Activated B cell treated with CpG ODN at 0.5 μM for 24 hours (primary cell): ENCODE measurements at places on chromosomes 3 and 15.

GRCh38 chr3:16085410-16085809 is 89.1 kb upstream of the GALNT15 start:
- DNase-seq = no peak

GRCh38 chr3:52318186-52318816 is 2.2 kb downstream of the DNAH1 start:
- DNase-seq = no peak

DNA sequence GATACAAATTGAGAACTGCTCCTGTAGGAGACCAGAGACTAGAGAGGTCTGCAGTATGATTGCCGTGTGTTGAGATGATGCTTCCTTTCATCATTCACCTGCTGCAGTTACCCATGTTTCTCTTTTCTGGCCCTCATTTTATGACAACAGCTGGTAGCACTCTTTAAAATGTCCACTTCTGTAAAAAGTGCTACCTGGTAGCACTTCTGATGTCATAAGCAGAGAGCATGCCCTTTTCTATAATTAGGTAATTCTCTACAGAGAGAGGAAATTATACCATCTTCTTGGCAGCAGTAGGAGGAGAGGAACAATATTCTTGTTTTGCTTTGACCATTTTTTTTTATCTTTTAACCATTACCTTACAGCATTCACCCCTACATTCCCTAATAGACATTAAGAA is 123.8 kb downstream of the PPM1L start:
- no peak for DNase-seq

- DNase-seq = no peak
These were observed 105.8 kb upstream of the ARL6 start for GRCh38 chr3:97658668-97659285.

DNA sequence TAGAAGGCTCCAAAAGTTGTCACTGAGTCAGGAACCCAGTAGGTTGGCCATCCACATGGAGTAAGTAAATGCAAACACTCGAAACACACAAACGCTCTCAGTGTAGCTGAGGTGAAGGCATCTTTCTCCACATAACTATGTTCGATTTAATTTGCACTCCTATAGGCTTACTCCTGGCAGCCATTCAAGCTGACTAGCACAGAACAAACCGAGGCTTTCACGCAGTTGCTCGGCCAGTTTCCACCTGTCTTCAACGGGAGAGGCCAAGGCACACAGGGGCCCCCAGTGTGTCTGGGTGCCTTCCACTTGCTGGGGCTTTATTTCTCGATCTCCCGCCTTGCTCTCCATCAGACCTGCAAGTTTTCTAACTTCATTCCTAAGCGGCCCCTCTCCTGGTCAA is 18.9 kb downstream of the RGMA start:
- no peak for DNase-seq

DNA sequence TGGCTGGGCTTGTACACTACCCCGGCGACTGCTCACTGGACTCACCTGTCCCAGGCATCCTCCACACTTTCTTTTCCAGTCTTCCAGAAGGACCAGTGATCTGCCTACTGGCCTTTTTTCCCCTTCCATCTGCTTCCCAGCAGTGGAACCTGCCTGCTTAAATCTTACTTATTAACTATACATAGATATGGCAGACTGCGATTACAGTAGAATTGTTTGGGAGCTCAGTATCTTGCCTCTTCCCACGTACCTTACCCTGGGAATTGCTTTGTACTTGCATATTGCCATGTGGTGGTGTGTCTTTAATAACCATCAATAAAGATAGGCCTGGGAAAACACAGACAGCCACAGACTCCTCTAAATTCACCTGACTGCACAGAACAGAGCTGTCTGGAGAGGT is 11.8 kb upstream of the HES1 start:
- DNase-seq = no peak

DNA sequence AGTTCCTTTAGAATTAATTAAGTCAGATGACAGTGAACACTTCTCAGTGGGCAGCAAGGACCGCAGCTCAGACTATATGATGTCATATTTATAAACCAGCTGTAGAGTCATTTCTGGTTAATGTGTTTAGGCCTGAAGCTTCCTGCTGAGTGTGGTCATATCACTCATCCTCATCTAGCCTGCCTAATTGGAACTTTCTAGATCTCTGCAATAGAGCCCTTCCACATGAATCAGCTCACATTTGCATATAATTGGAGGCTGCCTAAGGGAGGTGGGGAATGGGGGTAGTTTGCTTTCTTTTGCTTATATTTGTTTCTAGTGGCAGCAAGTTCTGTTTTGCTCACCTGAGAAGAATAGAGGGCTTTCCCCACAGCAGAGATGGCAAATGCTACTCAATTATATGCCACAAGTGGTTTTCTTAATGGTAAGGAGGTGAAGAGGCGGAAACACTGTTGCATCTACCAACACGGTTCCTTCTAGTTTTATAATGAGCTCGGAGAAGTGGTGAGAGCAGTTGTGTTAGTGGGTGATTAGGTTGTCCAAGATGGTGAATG is 148.1 kb downstream of the KLHL25 start:
- DNase-seq = no peak

GRCh38 chr3:49013738-49014660 is 4.4 kb downstream of the DALRD3 start:
- DNase-seq = peak; percentile 57

DNA sequence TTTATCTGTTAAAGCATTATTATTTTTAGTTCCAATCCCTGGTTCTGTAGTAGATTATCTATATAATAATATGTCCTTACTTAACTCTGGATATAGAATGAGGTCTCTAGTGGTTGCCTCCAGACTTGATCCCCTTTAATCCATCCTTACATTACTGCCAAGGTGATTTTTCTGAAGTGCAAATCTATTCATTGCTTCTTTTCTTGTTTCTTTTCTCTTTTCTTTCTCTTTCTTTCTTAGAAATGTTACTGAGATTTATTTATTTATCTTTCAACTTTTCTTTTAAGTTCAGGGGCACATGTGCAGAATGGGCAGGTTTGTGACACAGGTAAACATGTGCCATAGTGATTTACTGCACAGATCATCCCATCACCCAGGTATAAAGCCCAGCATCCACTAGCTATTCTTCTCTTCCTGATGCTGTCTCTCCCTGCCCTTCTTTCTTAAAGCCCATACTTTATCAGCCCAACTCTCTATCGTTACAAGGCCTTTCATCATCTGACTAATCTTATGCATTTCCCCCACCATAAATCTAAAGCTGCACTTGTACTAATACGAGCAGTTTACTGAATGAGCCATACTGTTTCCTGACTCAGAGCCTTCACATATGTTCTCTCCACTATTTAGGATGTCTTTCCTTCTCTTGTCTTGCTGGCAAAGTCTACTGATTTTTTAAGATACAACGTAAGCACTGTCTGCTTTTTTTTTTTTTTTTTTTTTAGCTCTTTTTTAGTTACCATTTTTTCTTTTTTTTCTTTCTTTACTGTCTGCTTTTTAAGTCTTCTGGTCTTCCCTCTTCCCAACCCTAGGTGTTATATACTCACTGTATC is 4.6 kb downstream of the GLCE start:
- no peak for DNase-seq

GRCh38 chr15:58352026-58352929 is 79.5 kb upstream of the LIPC start:
- no peak for DNase-seq

DNA sequence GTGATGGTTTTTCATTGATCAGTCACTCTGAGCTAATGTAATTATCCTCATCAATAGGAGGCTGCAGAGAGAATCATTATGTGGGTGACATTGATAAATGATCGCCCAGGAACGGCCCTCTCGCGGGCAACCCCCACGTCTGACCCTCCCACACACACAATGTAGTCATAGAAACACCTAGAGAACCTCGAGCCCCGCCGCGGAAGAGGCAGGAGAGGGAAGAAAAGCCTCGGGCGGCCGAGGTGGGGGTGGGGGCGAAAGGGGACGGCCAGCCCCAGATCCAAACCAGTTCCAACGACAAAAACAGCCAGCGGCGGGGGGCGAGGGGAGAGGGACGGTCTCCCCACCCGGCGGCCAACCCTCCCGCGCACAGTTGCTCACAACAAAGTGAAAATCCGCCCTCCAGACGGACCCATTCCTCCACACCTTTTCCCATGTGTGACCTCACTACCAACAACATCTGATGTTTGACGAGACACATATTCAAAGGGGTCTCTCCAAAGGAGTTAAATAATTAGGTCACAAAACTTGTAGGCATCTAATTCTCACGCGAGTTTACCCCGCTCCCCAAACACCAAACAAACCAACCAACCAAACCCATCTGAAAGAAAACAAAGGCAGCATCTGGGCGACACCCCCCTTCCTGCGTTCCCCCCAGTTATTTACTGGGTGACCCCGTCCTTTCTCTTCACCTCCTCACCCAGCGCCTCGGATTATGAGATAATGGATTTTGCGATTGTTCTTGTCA is 213.0 kb downstream of the MEIS2 start:
- no peak for DNase-seq

GRCh38 chr3:124075753-124076152 is 83.8 kb upstream of the ROPN1 start:
- DNase-seq = no peak

GRCh38 chr3:149276619-149277018 is 55.0 kb upstream of the CP start:
- DNase-seq = no peak

DNA sequence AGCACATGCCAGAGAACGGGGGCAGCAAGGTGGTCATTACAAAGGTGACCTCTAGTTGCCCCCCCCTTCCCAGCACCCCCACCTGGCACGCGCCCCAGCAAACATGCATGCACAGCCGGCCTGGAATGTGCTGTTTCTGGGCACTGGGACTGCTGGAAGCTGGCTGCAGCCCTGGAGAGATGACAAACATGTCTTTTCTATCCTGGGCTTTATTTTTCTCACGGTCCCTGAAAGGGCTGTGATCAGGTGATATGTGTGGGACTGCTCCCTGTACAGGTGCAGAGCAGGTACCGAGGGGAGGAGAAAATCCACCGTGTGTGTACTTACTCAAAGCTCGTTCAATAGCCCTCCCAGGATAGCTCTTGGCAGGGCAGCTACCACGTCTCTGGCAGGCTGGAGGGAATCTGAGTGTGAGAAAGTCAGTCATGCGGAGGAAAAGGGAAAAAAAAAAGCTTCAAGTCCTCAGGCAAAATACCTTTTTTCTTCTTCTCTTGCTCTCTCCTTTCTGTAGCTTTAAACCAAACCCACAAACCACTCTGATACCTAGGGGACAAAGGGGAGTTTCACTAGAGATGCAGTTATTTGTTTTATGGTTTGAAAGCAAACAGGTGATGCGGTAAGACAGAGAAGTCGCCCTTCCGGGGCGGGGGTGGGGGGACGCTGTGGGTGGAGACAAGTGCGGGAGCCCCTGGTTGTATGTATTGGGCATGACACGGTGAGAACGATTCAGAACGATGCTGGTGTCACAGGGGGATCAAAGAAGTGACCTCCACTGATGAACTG is 5.0 kb upstream of the HES1 start:
- no peak for DNase-seq

GRCh38 chr15:60208709-60209108 is 189.1 kb downstream of the ANXA2 start:
- DNase-seq = no peak

DNA sequence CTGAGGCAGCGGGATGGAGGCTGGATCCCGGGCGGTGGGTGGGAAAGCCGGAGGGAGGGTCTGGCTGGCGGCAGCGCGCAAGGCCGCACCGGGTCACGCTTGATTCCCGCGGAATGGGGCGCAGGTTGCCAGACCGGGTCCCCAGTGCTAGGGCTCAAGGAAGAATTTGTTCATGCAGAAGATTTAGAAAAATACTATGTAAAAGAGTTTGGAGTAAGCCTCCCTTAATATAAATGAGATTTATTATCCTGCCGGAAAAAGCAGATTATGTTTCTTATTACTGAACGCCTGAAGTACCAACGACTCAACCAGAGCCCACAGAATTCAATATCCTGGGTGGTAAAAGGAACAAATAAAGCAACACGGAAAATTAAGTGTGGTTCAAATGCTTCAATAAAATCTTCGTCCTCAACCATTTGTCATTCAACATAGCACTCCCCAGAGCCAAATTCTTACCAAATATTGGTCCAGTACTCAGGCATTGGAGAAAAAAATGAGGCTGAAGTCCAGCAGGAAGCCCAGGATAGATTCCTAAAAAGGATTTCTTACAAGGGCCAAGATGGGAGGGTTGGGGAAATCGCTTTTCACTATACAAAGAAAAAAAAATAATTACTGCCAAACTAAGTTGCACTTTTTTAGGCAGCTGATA is 1.2 kb upstream of the ZBTB20 start:
- DNase-seq = no peak

- no peak for DNase-seq
These were observed 25.0 kb downstream of the GMPS start for GRCh38 chr3:155895379-155895900.

DNA sequence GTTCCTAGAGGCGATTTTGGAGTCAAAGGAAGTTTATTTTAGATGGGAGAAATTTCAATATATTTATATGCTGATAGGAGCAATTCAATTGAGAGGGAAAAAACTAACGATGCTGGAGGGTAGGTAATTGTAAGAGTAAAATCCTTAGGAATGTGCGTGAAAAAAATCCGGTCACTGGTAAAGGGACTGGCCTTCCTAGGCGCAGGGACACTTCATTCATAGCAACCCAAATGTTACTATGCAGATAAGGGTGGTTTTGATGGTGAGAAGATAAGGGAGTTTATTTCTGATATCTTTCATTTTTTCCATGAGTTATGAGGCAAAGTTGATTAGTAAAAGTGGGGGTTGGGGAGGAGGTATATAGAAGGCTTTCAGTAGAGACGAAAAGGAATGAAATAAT is 1.1 kb upstream of the PIAS1 start:
- DNase-seq = no peak
